ENCODE measurements at places on chromosomes 7 and 10.

- no peak for DNase-seq
These were observed 5.5 kb upstream of the MGAM start for GRCh38 chr7:141990011-141990725.

DNA sequence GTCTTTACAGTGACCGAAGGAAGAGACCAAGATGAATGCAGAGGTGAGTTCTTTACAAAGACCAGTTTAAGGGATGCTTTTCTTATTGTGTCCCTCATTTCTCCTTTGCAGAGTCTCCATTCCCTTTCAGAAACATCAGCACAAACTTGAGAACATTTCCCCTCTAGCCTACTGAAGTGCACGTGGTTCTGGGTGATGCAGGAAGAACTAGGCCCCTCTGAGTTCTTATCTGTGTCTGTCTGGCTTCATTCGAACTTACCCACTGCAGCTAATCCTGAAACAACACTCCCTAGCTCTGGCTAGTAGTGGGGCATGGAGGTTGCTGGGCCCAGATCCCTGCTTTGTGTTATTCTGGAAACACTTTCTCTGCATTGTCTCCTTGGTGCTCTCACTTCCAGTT is 12.6 kb downstream of the BLVRA start:
- DNase-seq, result no peak

DNA sequence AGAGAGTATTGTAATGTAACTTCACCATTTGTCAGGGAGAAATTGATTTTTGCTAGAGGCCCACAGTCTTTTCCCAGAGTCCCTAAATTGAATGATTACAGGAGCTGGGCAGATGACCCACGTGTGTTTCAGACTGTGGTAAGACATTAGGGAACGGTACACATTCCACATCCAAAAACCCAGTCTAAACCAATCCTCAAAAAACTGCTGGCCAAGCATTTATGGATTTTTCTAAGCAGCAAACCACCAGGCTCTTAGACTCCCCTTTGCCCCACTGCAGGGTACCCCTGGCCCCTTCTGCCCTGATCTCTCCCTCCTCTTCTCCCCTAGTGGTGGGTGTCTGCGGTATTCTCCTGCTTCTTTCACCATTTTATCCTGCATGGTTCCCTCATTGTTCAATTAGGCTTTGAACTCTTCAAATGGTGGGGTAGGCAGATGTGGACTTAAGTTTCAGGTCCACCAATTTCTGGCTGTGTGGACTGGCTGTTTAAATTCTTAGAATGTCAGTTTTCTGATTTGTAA is 135.5 kb upstream of the SORCS3 start:
- DNase-seq, result no peak

GRCh38 chr7:100126239-100126930 is 382 bp upstream of the MBLAC1 start:
- DNase-seq, result no peak

GRCh38 chr10:72228318-72228751 is 12.3 kb upstream of the ASCC1 start:
- no peak for DNase-seq

- peak; percentile 60 for DNase-seq
These were observed 109.0 kb downstream of the PHF14 start for GRCh38 chr7:11082552-11083213.

DNA sequence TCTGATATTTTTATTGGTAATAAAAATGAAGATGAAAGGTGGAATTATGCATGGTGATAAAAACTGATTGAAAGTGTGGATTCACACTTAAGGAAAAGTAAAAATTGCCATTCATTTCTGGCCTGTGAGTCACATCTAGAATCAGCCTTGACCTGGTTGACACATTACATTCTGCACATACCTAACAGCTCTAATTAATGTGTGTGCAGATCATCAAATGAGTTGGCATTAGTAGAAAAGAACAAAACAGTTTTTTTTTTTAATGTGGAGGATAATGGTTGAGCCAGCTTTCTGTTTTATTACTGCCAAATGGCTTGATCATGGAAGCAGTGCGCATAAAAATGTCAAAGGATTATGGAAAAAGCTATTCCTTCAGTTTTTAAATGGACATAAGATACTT is 142.6 kb upstream of the TMEM196 start:
- peak; percentile 11 for DNase-seq

DNA sequence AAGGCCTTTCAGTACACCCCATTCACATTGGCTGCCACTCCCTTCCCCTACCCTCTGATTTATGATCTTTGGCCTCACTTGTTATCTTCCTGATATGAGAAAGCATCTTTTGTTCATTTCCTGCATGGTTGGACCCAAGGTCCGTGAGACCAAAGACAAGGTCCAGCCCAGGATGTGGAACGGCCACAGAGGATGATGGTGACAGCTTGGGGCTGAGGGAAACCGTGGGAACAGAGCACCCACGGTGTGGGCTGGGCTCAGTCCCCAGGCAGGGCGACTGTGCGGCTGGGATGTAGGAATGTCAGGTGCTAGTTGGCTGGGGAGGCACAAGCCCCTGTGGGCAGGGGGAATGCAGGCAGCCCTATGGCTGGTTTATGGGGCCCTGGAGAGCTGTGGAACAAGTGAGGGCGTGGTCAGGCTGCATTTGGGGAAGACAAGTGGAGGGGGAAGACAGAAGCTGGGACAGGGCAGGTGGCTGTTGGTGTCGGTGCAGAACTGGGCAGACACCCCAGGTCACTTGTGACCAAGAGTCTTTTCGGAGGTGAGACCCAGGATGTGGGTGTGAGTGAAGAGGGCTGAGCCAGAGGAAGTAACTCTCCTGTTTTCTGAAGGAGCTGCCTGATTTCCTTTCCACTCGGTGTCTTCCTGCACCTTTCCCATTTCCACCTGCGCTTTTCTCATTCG is 51.7 kb upstream of the IGFBP3 start:
- peak; percentile 61 for DNase-seq

All from LoVo (cell line).